Neural progenitor cell (in vitro differentiated cells): ENCODE measurements at places on chromosomes 1 and 21. TPM values are rescaled to one million over a fixed set of nuclear protein-coding genes. Genes with fewer than 3 reads are reported as not detected.

GBP7 gene
- total RNA-seq: not detected in 2 replicates

CDK18 gene
- 14.1 and 25.5 TPM in 2 replicates for total RNA-seq

C1orf116 gene
- 0.04 and 0.56 TPM in 2 replicates for total RNA-seq

SYT2 gene
- total RNA-seq: 0.26 and 0.37 TPM in 2 replicates

LIPI gene
- not detected in 2 replicates for total RNA-seq
